ENCODE measurements at places on chromosomes 1 and 21.

DNA sequence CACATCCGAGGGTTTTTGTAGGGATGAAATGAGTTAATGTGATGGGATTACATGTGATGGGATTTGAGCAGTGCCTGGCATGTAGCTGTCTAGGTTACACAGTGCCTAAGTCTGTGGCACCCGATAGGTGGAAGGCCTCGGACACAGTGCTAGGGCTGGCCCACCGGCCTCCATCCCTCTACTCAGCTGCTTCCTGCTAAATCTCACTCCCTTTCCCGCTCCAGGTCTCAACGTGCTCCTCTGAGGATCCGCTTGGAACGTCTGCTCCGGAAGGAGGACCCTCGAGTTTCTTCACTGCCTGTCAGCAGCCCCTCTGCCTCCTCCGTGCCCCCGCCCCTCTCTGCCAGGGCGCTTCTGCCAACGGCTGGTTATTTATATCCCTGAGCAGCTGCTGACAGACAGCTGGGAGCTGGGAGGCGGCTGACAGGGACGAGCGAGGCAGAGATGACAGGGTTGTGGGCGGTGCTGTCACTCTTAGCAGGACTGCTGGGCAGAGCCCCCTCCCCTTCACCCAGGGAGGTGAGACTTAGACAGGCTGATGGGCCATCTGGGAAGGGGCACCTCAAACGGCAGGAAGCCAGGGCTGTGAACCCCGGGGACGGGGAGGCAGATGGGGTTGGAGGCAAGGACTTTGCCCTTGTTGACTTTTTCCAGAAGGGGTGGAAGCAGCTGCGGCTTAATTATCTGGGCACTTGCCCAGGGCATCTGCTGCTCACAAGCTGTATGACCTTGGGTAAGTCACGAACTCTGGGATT, 26.6 kb upstream of the LRRN2 start:
- DNase-seq: no peak

GRCh38 chr1:155651861-155652661, 36.5 kb downstream of the YY1AP1 start:
- no peak for DNase-seq

GRCh38 chr1:202964791-202965410, 2.2 kb downstream of the CYB5R1 start:
- DNase-seq: no peak

DNA sequence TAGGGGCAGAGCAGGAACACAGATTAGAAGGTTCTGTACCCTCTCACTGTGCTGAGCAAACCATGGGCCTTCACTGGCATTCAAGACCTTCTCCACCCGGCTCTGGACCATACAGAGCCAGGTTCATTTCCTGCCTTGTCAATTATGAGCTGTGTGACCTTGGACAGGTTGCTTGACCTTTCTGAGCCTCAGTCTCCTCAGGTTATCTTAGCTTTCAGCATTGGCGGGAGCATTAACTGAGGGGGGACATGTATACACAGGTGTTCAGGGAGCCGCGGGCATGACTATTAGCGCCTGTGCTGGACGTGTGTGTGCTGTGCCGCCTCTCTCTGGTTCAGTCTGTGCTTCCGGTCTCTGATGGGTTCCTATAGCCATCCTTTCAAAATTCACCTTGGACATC, 32.1 kb downstream of the HTR6 start:
- DNase-seq: no peak

GRCh38 chr1:97006044-97006661, 284.6 kb downstream of the PTBP2 start:
- DNase-seq: no peak

- no peak for DNase-seq
Measured at GRCh38 chr21:30924146-30924700, 42.8 kb upstream of the KRTAP11-1 start.

Measured in GM23338 (cell line).